CD8-positive, alpha-beta memory T cell (primary cell): ENCODE measurements at places on chromosomes 4 and X. TPM values are rescaled to one million over a fixed set of nuclear protein-coding genes. Genes with fewer than 3 reads are reported as not detected.
A peak's percentile ranks its signal among the peaks of the same experiment; 100 is the strongest.

- H3K4me3 ChIP-seq, result no peak overlapping the region
- H3K4me1 ChIP-seq, result no peaks in the 10 kb centered on the region
- no peaks in the 10 kb centered on the region for H3K36me3 ChIP-seq
- H3K27me3 ChIP-seq, result no peaks in the 10 kb centered on the region
These were observed 231.7 kb downstream of the FBXW7 start for GRCh38 chr4:152304220-152304619.

GRCh38 chr4:153483432-153484418 is 17.6 kb downstream of the TMEM131L start:
- H3K4me1 ChIP-seq, result peaks cover 76% of the 10 kb centered on the region
- no peak overlapping the region for H3K4me3 ChIP-seq
- H3K36me3 ChIP-seq, result no peaks in the 10 kb centered on the region

UGT2A1 gene
- total RNA-seq, result not detected

DNA sequence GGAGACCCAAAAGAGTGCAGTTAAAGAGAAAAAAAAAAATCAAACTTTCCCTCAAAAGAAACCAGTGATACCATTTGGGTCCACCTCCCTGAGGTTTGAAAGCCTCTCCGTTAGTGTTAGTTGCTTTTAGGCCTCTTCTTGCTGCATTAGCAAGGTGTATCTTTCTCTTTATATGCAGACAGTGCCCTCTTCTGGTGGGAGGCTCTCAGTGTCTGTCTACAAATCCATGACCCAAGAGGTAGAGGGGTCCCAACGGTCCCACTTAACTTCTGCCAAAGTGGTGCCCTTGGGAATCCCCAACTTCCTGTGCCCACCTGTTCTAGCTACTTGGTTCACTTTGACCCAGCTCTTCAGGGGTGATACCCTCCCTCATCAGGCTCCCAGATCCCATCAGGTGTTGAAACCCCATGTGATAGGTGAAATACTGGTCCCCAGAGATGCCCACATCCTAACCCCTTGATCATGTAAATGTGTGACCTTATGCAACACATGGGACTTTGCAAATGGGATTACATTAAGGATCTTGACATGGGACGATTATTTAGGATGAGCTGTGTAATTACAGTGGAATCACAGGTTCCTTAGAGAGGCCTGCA is 63.7 kb upstream of the CD99 start:
- H3K27me3 ChIP-seq, result no peaks in the 10 kb centered on the region
- H3K4me3 ChIP-seq, result no peak overlapping the region
- H3K36me3 ChIP-seq, result peaks cover 14% of the 10 kb centered on the region
- H3K4me1 ChIP-seq, result peaks cover 18% of the 10 kb centered on the region

ALAS2 gene
- not detected for total RNA-seq

DNA sequence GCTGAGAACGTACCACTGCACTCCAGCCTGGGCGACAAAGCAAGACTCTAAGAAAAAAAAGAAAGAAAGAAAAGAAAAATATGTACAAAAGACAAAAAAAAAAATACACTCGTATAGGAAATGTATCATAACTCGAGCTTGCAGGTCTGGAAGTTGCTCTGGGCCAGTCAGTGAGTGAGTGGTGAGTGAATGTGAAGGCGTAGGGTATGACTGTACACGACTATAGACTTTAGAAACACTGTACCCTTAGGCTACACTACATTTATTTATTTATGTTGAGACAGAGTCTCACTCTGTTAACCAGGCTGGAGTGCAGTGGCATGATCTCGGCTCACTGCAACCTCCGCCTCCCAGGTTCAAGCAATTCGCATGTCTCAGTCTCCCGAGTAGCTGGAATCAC is 29.4 kb downstream of the EVC2 start:
- no peak overlapping the region for H3K27ac ChIP-seq
- H3K27me3 ChIP-seq, result no peaks in the 10 kb centered on the region
- H3K36me3 ChIP-seq, result no peaks in the 10 kb centered on the region
- no peak overlapping the region for H3K4me3 ChIP-seq

PASD1 gene
- total RNA-seq, result not detected

- no peaks in the 10 kb centered on the region for H3K27me3 ChIP-seq
- H3K4me3 ChIP-seq, result no peak overlapping the region
- no peaks in the 10 kb centered on the region for H3K36me3 ChIP-seq
These were observed 106.0 kb upstream of the AR start for GRCh38 chrX:67437821-67438220.

SLC6A14 gene
- not detected for total RNA-seq

GRCh38 chr4:28636971-28637370 is 1776.3 kb downstream of the STIM2 start:
- H3K27ac ChIP-seq, result no peak overlapping the region
- no peak overlapping the region for H3K4me3 ChIP-seq
- no peak for DNase-seq
- H3K4me1 ChIP-seq, result no peaks in the 10 kb centered on the region

GRCh38 chrX:356385-357034 is 30.2 kb downstream of the PPP2R3B start:
- no peaks in the 10 kb centered on the region for H3K36me3 ChIP-seq
- peaks cover 17% of the 10 kb centered on the region for H3K4me1 ChIP-seq
- no peaks in the 10 kb centered on the region for H3K27me3 ChIP-seq
- no peak overlapping the region for H3K27ac ChIP-seq
- no peak overlapping the region for H3K4me3 ChIP-seq

GRCh38 chrX:30824275-30824674 is 64.8 kb downstream of the TAB3 start:
- no peaks in the 10 kb centered on the region for H3K27me3 ChIP-seq
- no peak for DNase-seq
- H3K27ac ChIP-seq, result no peak overlapping the region
- no peaks in the 10 kb centered on the region for H3K36me3 ChIP-seq

COPS4 gene
- 38.4 TPM for total RNA-seq

DNA sequence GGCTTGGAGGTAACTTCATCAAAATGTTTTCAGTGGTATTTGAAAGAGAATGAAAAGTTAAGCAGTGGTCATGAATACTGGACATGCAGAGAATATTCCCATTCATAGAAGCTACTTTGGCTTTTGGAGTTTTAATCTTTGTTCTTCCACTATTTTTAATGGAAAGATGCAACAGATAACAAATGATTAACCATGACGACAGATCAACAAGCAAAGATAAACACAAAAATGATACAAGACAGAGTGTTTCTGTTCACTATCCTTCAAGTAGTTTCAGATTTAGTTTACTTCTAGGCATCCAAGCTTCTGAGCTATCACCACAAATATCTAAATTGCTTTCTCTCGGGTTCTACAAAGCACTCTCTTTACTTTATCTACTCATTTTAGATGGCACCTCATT is 1004.9 kb upstream of the ADGRL3 start:
- H3K27ac ChIP-seq, result no peak overlapping the region
- DNase-seq, result no peak
- no peaks in the 10 kb centered on the region for H3K27me3 ChIP-seq
- H3K4me3 ChIP-seq, result no peak overlapping the region
- no peaks in the 10 kb centered on the region for H3K4me1 ChIP-seq

- no peak for DNase-seq
- H3K4me3 ChIP-seq, result no peak overlapping the region
- H3K27me3 ChIP-seq, result no peaks in the 10 kb centered on the region
- H3K4me1 ChIP-seq, result peaks cover 4% of the 10 kb centered on the region
- no peaks in the 10 kb centered on the region for H3K36me3 ChIP-seq
These were observed 118.7 kb upstream of the NAP1L5 start for GRCh38 chr4:88816360-88816759.

DNA sequence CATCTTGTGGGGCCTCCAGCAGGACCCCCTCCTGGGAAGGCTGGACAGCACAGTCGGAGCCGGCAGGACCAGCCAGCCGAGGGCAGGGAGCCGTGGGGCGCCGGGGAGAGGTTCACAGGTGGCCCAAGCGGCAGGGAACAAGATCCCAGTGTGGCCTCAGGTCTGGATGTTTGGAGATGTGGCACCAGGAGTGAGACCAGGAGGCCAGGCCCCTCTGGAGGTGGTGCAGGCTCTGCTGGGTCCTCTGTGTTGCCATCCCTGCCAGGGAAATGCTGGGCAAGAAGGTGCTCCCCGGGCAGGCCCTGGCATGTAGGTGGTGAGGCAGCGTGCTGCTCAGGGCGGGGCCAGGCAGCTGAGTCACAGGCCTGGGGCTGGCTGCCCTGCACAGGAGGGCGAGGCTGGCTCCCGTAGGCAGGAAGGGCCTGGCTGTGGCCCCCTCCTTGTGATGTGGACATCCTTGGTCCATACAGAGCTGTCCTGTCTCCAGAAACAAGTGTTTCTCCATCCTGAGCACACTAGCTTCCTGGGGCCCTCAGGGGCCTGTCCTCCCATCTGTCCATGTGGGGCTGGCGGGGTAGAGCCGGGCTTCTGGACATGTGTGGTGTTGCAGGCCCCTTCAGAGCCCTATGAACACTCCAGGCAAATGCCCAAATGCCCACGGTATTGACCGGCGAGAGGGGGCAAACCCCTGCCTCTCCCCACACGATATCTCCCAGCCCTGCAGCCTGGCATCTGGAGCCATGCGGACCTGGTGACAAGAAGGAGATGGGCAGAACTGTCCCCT is 4.8 kb upstream of the HGFAC start:
- no peaks in the 10 kb centered on the region for H3K36me3 ChIP-seq
- H3K4me1 ChIP-seq, result no peaks in the 10 kb centered on the region
- no peak for DNase-seq
- no peak overlapping the region for H3K4me3 ChIP-seq

- peaks cover 12% of the 10 kb centered on the region for H3K4me1 ChIP-seq
- H3K27ac ChIP-seq, result no peak within 1 kb of the TSS
- no peak for DNase-seq
- H3K4me3 ChIP-seq, result peak within 1 kb of the TSS; percentile 29
- peaks cover 22% of the 10 kb centered on the region for H3K27me3 ChIP-seq
These were observed at the start of gene GABRB1 for GRCh38 chr4:47031011-47031678. Gene GABRB1, plus strand, starts transcription at chr4:47031567.

DNA sequence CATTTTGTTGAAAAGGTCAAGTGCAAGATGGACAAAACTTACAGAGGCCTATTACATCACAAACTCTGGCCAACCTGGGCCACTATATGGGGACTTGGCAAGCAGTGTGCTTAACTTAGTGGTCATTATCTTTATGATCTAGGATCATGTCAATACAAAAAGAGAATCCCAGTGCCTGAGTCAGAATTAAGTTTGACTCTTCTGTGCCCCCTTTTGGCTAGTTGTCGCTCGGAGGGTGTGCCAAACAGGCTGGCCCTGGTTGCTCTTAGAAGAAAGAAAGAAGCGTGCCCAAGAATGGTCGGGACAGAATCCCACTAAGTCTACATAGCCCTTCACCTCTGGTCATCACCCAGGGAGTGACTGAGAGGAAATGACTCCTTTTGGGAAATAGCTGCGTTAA is 100.1 kb downstream of the EIF4E start:
- no peaks in the 10 kb centered on the region for H3K36me3 ChIP-seq
- H3K27ac ChIP-seq, result no peak overlapping the region
- H3K4me1 ChIP-seq, result no peaks in the 10 kb centered on the region
- H3K4me3 ChIP-seq, result no peak overlapping the region
- peak; percentile 5 for DNase-seq
- H3K27me3 ChIP-seq, result no peaks in the 10 kb centered on the region

GRCh38 chrX:28312259-28312658 is 275.0 kb upstream of the IL1RAPL1 start:
- no peaks in the 10 kb centered on the region for H3K36me3 ChIP-seq
- no peaks in the 10 kb centered on the region for H3K27me3 ChIP-seq
- no peaks in the 10 kb centered on the region for H3K4me1 ChIP-seq
- no peak overlapping the region for H3K27ac ChIP-seq

PGRMC1 gene
- 47.4 TPM for total RNA-seq

- no peaks in the 10 kb centered on the region for H3K27me3 ChIP-seq
- H3K27ac ChIP-seq, result no peak overlapping the region
- no peak for DNase-seq
- no peaks in the 10 kb centered on the region for H3K4me1 ChIP-seq
- H3K4me3 ChIP-seq, result no peak overlapping the region
These were observed 3.4 kb upstream of the SEPTIN6 start for GRCh38 chrX:119696251-119696890.
